AG04450 (cell line): ENCODE measurements at places on chromosomes 3 and 15.

DNA sequence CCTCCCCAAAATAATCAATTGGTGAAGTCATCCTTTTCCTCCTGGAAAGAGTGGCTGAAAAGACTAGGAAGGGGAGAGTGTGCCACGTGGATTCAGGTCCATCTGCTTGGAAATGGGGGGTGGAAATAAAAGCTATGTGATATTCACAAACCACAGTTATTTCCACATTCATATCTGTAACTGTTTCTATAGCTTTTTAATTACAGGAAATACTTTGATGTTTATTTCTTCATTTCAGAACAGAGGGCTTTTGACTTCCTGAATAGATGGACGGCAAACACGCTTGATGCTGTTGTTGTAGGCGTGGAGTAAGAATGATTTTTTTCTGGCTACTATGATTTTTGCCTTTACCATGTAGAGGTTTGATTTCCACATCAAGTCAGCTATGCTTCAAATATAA is 10.1 kb downstream of the AADACL2 start:
- no peak for DNase-seq

- no peak for DNase-seq
These were observed 2.8 kb upstream of the DNAH1 start for GRCh38 chr3:52313188-52313773.

DNA sequence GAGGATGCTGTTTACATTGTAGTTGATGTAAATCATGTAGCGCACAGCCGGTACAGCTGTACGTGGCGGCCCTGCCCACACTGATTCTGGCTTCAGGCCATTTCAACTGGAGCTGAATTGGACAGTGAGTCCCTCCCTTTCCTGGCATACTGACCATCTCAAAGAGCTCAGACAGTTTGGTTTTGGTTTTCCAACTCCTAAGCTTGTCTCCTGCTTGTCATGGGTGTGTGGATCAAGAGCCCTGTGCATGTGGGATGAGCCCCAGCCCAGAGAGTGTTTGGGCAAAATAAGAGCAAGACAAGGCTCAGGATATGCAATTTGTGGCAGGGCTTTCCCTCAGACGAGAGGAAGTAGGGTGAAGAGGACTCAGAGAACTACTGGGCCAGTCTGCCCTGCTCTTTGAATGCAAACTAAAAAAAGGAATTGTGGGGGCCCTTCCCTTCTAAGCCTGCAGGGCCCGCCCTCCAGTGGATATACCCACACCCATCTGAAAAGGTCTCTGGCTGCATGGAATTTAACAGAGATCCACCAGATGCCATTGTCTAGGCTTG is 13.3 kb downstream of the ITGA11 start:
- DNase-seq, result peak; percentile 82

DNA sequence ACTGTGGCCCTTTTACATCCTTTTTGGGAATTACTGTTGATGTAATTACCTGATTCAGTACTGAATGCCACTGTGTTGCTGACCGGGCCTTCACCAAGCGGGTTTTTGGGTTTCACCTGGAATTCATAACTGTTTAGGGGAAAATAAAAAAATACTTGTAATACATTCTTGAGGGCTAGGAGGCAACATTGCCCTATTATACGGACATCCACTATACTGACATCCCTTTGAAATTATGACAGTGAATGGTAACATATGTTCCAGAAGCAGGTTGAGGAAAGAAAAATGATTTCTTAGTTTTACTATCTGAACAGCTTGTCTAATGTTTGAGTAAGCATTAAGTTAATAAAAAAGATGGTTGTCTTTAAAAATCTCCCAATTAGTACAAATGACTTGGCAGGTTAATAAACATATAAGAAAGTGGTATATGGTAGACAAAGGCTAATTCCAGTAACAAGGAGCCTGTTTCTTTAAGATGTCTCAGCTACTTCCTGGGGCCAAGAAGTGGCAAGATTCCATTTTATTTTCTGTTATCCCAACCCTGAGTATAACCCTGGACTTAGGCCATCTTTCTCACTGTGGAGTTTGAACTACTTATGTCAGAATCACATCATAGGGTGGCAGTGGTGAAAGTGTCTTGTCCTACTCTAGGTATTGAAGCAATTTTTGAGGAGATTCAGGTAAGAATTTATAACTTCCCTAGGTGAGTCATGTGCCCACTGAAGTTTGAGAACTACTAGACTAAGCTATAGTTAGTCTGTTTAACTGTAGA is 45.5 kb downstream of the TFG start:
- no peak for DNase-seq

DNA sequence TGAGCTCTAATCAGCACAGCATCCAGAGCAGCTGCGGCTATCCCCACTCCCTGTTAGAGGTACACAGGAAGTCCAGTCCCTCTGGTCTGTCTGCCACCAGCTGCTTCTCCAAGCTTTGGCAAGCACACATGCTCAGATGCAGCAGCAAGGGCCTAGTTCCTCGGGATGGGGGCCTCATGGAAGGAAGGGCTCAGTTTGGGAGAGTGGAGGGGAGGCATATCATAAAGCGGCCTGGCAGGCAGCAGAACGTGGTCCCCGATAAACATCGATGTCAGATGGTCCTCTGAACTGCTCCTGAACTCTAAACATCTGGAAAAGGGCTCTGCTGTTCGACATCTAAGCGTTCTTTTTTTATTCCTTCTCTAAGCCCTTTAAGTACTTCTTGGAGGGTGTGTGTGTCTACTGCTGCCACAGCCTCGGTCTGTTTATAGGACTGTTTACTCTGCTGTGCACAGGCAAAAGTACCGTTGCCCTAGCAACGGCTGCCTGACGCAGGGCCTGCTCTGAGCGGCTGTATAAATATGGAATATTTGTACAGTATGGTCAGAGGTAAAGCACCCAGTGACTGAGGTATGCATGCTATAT is 74.6 kb downstream of the PRICKLE2 start:
- DNase-seq, result peak; percentile 97

GRCh38 chr3:153282355-153282754 is 120.3 kb downstream of the RAP2B start:
- no peak for DNase-seq

GRCh38 chr15:52163321-52164190 is 27.6 kb downstream of the GNB5 start:
- no peak for DNase-seq

DNA sequence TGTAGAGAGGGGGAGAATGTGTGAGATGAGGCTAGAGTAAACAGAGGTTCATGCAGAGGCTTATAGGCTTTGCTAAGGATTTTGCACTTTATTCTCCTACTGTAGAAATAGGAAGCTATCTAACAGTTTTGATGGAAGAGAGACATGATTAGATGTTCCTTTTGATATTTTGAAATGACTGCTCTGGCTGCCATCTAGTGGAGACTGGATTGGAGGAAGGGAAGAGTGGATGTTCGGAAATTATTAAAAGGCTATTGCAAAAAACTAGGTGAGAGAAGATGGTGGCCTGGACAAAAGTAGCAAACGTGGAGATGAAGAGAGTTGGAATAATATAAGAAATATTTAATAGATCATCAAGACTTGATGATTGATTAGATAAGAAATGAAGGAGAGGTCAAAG is 42.2 kb downstream of the SYN2 start:
- DNase-seq, result no peak
